ENCODE measurements at places on chromosomes 12 and 14.

GRCh38 chr14:89042021-89042420, 217.6 kb downstream of the TTC8 start:
- DNase-seq, result no peak

DNA sequence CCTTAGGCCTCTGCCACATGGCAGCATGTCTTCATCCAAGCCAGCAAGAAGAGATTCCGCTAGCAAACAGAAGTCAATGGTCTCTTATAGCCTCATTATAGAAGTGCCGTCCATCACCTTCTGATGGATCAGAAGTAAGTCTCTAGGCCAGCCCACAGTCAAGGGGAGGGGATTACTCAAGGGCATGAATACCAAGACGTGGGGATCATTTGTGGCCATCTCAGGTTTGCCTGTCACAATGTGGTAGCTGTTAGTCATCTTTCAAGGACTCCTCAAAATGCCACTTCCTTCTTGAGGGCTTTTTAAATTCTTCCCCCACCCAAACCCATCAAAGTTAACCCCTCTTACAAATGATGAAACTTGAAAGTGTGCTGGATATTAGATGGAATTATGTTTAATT, 8.1 kb upstream of the ADCY6 start:
- peak; percentile 33 for DNase-seq

DNA sequence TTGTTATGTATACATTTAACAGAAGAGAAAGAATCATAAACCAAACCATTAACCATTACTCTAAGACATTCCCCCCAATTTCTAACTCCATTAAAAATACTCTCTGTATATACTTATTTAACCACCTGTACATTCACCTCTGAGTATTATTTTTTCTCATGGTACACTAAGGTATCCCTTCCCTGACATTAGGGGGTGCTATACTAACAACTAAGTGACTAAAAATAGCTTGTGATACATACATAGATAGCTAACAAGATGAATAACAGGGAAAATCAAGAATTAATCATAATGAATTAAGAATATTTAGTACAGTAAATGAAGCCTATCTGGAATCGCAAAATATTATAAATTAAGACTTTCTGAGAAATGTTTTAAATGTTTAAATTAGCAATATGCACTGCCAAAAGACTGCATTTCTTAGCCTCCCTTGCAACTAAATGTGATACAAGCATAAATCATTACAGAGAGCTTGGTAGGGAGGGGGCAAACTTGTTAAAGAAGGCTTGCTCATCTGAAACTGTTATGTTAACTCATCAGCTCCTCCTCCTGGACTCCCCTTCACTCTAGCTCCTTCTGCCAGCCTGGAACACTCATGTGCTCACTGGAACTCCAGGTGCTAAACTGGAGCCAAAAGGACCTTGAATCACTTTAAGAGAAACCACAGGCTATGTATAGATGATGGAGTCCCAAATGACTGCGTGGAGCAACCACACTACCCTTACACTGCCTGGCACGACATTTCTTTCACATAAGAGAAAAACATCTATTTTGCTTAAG, 14.9 kb downstream of the C2CD5 start:
- DNase-seq, result no peak

DNA sequence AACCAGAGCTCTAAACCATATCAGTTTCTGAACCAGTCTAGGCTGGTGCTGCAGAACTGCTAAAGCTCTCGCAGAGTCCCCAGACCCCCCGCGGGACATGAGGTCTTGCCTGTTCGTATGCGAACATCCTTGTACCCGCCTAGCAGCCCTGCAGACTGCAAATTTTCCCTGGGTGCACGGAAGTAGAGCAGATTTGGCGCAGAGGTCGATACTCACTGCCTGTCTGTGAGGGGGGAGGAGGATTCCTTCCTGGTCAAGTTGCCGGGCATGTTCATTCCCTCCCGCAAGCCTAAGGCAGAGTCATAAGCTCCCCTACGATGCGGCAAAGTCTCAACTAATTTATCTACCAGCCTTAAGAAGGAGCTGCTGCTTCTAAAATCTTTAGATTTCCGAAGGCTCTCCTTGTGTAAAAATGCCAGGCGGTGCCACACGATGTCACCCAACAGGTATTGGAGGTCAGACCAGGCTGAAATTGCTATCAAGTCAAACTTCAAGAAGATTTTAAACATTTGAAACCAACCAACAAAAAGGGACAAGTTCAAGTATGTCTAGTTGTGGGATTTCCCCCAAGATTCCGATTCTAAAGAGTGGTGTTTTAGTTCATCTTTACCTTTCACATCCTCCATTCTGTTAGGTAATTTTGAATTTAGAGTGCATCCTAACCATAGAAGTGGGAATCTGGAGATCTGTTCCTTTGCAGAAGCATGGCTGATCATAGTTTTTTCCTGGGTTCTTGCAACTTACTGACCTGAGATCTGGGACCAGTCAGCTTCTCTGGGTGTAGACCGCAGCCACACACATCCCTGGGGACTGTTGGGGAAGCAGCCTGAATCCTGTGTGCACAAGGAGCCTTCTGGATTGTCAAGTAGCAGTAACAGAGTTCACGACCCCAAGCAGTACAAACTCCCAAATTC, 1.6 kb upstream of the PAX9 start:
- DNase-seq, result no peak

GRCh38 chr14:104262515-104263514, 124.4 kb downstream of the KIF26A start:
- no peak for DNase-seq

DNA sequence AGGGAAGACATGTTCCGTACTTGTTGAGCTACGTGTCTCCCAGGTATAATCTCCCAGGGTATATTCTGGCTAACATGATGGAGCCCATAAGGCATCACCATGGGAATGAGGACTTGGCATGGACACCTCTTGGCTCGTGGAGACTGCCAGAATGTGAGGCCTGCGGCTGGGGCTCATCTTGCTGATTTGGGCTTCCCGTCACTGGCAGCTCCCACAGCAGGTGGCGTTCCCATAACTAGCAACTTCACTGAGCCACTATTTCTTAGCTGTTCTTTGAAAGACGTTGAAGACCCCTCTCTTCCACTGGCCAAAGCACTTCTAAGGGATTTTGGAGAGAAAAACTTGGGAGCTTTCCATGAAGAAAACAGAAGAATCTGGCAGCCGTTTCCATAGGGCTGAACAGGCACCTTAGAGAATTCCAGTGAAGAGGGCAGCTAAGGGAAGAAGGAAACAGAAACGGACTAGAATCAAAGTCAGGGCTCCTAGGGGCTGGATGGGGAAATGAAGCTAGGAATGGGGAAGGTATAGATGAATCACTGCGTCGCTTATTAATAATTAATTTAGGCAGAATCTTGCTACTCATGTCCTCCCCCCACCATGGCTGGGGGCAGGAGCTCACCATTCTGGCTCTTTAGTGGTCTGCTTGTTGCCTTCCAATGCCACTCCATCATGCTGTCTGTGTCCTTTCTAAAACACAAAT, 39.7 kb upstream of the FOS start:
- no peak for DNase-seq

DNA sequence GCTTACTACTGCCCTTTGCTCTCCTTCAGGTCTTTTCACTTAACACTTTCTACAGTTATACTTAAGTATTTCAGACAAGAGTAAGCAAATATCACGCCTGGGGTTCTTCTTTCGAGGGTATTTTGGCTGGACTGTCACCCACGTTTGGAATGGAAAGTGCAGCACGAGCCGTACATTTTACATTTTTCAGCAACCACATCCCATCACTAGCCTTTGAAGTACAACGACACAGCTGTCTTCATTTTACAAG, 349 bp upstream of the FAM177A1 start:
- DNase-seq, result no peak

GRCh38 chr14:95452893-95453712, 63.3 kb downstream of the SYNE3 start:
- DNase-seq, result no peak

DNA sequence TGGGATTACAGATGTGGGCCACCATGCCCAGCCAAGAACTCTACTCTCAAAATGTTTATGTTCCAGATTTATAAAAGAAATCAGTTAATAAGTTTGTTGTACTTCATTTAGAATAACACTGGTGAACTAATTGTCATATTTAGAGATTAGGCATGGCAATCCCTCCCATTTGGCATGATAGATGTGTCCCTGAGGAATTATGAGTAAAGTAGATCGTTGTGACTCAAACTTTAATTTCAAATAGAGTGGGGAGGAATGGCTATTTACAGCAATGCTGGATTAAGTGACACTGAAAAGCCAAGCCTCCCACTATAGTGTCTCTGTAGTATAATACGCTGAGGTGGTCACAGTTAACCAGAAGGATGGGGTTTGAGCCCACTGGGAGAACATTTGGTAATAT, 39.3 kb upstream of the RTRAF start:
- no peak for DNase-seq

DNA sequence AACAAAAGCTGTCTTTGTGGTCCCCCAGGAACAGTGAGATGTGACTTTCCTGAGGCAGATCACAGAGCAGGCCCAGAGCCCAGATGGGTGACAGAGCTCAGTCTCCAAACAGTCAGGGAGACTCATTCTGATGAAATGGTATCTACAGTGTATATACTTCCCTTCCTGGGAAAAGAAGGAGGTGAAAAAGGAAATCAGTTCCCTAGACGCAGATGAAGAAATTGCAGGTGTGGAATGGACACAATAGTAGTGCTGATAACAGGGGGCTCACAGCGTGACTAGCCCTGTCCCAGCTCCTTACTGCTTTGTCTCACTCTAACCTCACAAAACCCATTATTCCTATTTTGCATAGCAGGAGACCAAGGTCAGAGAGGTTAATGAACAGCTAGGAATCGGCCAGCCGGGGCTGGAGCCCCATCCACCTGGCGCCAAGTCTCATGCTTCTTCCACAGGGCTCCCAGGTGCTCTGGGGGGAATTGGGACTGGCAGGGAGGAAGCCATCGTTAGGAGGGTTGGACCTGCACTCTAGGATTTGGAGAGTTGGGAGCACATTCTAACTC, 11.9 kb downstream of the KCNH3 start:
- DNase-seq, result no peak

- DNase-seq, result no peak
These were observed 86.3 kb downstream of the DCAF5 start for GRCh38 chr14:69066396-69067171.

GRCh38 chr12:57461276-57461916, 1.8 kb downstream of the GLI1 start:
- DNase-seq, result peak; percentile 52

GRCh38 chr12:75953312-75953906, 78.2 kb downstream of the PHLDA1 start:
- no peak for DNase-seq

GRCh38 chr14:72653026-72653425, 240.9 kb downstream of the DPF3 start:
- DNase-seq, result no peak

DNA sequence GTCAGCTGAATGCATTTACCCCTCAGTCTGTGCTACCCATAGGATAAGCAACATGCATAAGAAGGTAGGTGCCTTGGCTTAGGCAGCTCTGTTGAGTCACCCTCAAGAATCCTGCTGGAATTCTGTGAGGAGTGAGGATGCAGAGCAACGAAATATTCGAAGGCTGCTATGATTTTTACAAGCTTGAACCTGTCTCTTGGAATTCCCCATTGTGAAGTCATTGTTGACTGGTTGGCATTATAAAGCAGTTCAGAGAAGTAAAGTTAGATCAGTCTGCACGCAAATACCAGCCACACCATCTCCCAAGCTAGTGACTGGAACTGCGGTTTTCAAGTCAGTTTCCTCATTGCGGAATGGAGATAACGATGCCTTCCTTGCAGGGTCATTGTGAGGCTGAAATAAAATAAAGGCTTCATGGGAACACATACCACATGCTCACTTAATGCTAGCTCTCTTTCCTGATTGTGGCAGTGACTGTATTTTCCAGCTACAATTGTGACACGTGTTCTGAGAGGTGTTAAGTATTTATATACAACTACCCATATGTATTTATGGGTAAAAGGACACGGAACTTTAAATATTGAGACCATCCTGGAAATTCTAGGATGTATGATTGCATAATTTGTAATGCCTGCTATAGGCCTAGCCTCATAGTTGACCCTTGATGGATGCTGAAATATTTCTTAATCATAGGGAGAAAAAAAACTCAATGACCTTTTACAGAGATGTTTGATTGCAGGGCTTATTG, 96.7 kb downstream of the ETV6 start:
- DNase-seq, result no peak

DNA sequence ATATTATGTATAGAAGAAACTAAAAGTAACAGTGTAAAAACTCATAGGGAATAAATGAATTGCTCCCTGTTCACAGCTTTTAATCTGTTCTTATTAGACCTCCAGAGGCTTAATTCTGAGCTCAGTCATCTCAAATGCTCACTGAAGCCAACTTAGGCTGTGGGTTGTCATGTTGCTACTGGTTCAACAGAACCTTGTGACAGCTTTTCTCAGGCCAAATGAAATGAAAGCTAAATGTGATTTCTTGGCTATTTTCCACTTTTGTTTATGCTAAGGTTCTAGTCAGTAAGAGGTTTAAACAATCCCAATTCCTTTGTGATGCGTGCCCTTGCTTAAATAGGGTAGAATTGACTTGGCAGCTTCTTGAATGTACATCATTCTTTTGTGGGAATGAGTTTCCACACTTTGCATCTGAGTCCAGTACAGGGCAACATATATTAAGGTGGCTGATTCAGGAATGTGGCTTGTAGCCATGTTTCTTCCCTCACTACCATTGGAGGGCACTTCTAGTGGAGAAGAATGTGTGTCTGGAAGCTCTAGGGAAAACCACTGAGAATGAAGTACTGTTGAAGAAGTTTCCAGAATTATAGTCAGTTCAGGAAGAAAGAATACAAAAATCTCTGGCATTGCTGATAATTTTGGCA, 156.4 kb downstream of the NEDD1 start:
- DNase-seq, result no peak

- DNase-seq, result no peak
These were observed 112.1 kb downstream of the DPF3 start for GRCh38 chr14:72781561-72782508.

GRCh38 chr14:76151398-76152332, at the start of gene GPATCH2L:
Gene GPATCH2L (plus strand): TSS chr14:76151922. CDS start chr14:76154364, 2,442 bp downstream.
- DNase-seq, result peak; percentile 97

DNA sequence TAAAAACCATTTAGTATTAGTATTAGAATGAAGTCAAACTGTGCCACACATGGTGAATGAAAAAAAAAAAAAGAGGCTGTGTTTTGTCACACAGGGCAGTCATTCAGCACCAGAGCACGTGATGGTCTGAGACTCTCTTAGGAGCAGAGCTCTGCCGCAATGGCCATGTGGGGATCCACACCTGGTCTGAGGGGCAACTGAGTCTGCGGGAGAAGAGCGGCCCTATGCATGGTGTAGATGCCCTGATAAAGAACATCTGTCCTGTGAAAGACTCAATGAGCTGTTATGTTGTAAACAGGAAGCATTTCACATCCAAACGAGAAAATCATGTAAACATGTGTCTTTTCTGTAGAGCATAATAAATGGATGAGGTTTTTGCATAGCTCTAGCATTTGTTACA, 12.2 kb upstream of the BDKRB1 start:
- DNase-seq, result no peak

- DNase-seq, result no peak
These were observed 72.8 kb downstream of the PITPNM2 start for GRCh38 chr12:123078120-123078465.

GRCh38 chr12:2234646-2235350, 182.0 kb downstream of the CACNA1C start:
- DNase-seq, result no peak

- peak; percentile 34 for DNase-seq
These were observed 752 bp downstream of the PRICKLE1 start for GRCh38 chr12:42588524-42589464.

- DNase-seq, result no peak
These were observed 193.9 kb downstream of the EMP1 start for GRCh38 chr12:13390381-13390861.

- no peak for DNase-seq
These were observed 8.9 kb upstream of the RPLP0 start for GRCh38 chr12:120209851-120210250.

Data from stimulated activated CD4-positive, alpha-beta T cell treated with anti-CD3 and anti-CD28 coated beads, Interleukin-15, amount 100 ng/mL, for 24 hours (primary cell).